ENCODE measurements at places on chromosomes 16 and 17. TPM values are rescaled to one million over a fixed set of nuclear protein-coding genes. Genes with fewer than 3 reads are reported as not detected.

The TBC1D3I gene
- total RNA-seq: 1.5 TPM

The PROCA1 gene
- total RNA-seq: 3.3 TPM

The CDH13 gene
- total RNA-seq: 40.6 TPM

The KRT38 gene
- not detected for total RNA-seq

The DRC7 gene
- total RNA-seq: 1.8 TPM

The CD300H gene
- total RNA-seq: not detected

The MAPK7 gene
- 35.3 TPM for total RNA-seq

The SMYD4 gene
- total RNA-seq: 14.6 TPM

The TBC1D3 gene
- total RNA-seq: not detected

The KIF2B gene
- total RNA-seq: not detected

The C17orf113 gene
- 6.7 TPM for total RNA-seq

The PRSS33 gene
- 1.2 TPM for total RNA-seq

The TGFB1I1 gene
- total RNA-seq: 47.1 TPM

The MMP15 gene
- 20.7 TPM for total RNA-seq

The TRIM65 gene
- 23.2 TPM for total RNA-seq

The KRTAP4-5 gene
- total RNA-seq: not detected

The MPP2 gene
- 4.6 TPM for total RNA-seq

The PGAP3 gene
- total RNA-seq: 27.8 TPM

The TM4SF5 gene
- total RNA-seq: 0.53 TPM

The POLG2 gene
- 18.7 TPM for total RNA-seq

The USP43 gene
- total RNA-seq: 5.3 TPM

The SPATA22 gene
- 0.35 TPM for total RNA-seq
